Endodermal cell (in vitro differentiated cells): ENCODE measurements at places on chromosomes 16 and 17. TPM values are rescaled to one million over a fixed set of nuclear protein-coding genes. Genes with fewer than 3 reads are reported as not detected.

- DNase-seq, result no peak
- no peak overlapping the region for H3K4me3 ChIP-seq
- no peaks in the 10 kb centered on the region for H3K36me3 ChIP-seq
- H3K27ac ChIP-seq, result no peak overlapping the region
- peaks cover 54% of the 10 kb centered on the region for H3K27me3 ChIP-seq
Measured at GRCh38 chr16:79954921-79955705, 354.6 kb upstream of the MAF start.

GRCh38 chr17:64270885-64271284 lies 7.8 kb upstream of the TEX2 start:
- no peaks in the 10 kb centered on the region for H3K36me3 ChIP-seq
- H3K27me3 ChIP-seq, result peaks cover 28% of the 10 kb centered on the region
- no peaks in the 10 kb centered on the region for H3K4me1 ChIP-seq
- H3K4me3 ChIP-seq, result no peak overlapping the region
- DNase-seq, result no peak

GRCh38 chr17:41652461-41652970 lies 28.1 kb upstream of the KRT17 start:
- H3K27ac ChIP-seq, result no peak overlapping the region
- DNase-seq, result peak; percentile 46
- no peaks in the 10 kb centered on the region for H3K4me1 ChIP-seq

The LAT gene
- total RNA-seq, result 3.0 to 8.1 TPM (median 4.5 TPM) in 3 replicates

The WNT9B gene
- 0.27 and 0.33 TPM in 2 replicates for total RNA-seq

The HP gene
- 3.9 to 6.8 TPM (median 4.2 TPM) in 3 replicates for total RNA-seq

GRCh38 chr17:50640686-50641351 lies 6.1 kb downstream of the ABCC3 start:
- H3K36me3 ChIP-seq, result no peaks in the 10 kb centered on the region
- H3K27ac ChIP-seq, result no peak overlapping the region
- peaks cover 27% of the 10 kb centered on the region for H3K27me3 ChIP-seq

DNA sequence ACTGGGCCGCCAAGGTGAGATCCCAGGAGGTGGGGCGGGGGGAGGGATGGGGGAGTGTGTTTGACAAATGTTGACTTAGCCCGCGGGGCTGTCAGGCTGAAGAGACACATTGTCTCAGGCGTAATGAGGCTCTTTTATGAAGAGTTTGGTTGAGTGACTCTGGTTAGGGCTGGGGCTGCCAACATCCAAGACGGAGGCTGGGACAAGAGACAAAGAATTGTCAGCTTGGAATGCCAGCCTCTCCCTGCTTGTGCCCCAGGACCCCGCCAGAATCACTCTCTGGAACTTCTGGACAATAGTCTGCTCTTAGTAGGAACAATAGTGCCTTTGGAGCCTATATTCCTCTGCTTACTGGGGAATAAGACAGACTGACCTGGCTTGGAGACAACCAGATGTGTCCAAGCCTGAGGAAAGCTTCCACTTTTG lies 24.0 kb downstream of the PCTP start:
- peaks cover 9% of the 10 kb centered on the region for H3K4me1 ChIP-seq
- peak overlapping the region; percentile 84 for H3K27ac ChIP-seq
- DNase-seq, result peak; percentile 59
- H3K36me3 ChIP-seq, result peaks cover 93% of the 10 kb centered on the region
- H3K27me3 ChIP-seq, result no peaks in the 10 kb centered on the region

DNA sequence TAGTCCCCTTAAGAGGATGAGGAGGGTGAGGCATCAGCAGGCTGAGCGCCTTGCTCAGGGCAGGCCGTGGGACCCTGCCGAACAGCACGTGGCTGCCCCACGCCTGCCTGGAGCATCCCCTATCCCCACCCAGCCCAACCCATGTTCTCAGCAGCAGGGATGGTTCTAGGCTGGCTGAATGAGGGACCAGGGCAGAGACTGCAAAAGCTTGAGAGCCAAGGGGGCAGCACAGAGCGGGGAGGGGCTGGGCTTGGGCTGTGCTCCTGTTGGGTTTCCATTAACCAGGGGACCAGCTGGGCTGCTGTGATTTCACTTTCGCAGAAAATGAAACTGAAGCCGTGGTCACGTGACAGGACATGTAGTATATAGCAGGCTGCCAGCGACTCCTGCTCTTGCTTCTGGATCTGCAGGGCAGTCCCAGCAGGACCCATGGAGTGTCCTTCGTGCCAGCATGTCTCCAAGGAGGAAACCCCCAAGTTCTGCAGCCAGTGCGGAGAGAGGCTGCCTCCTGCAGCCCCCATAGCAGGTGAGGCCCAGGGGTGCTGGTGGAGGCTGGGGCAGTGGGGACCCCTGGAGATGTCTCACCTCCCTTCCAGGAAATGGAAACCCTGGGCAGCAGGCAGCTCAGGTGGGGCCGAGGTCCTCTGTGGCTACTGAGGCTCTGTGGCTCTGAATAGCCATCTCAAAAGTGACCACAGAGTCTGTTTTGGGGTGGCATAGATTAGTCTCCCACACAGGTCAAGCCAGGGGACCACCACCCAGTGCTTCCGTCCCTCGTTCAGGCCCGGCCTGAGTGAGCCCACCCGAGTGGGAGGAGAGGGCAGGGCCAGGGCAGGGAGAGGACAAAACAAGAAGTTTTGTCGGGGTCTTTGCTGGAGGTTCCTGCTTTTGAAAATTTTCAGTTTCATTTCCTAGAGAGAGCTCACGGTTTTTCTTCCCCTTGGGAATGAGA lies 2.9 kb downstream of the RNF213 start:
- H3K4me1 ChIP-seq, result peaks cover 12% of the 10 kb centered on the region
- H3K4me3 ChIP-seq, result no peak overlapping the region
- no peak overlapping the region for H3K27ac ChIP-seq
- H3K27me3 ChIP-seq, result no peaks in the 10 kb centered on the region

GRCh38 chr17:58120195-58120822 lies 27.9 kb upstream of the OR4D1 start:
- DNase-seq, result peak; percentile 92
- H3K27me3 ChIP-seq, result peaks cover 32% of the 10 kb centered on the region
- no peaks in the 10 kb centered on the region for H3K36me3 ChIP-seq
- no peaks in the 10 kb centered on the region for H3K4me1 ChIP-seq
- no peak overlapping the region for H3K27ac ChIP-seq

The ALOX15 gene
- 0.16 TPM in 1 of 3 replicates, not detected in the others for total RNA-seq

DNA sequence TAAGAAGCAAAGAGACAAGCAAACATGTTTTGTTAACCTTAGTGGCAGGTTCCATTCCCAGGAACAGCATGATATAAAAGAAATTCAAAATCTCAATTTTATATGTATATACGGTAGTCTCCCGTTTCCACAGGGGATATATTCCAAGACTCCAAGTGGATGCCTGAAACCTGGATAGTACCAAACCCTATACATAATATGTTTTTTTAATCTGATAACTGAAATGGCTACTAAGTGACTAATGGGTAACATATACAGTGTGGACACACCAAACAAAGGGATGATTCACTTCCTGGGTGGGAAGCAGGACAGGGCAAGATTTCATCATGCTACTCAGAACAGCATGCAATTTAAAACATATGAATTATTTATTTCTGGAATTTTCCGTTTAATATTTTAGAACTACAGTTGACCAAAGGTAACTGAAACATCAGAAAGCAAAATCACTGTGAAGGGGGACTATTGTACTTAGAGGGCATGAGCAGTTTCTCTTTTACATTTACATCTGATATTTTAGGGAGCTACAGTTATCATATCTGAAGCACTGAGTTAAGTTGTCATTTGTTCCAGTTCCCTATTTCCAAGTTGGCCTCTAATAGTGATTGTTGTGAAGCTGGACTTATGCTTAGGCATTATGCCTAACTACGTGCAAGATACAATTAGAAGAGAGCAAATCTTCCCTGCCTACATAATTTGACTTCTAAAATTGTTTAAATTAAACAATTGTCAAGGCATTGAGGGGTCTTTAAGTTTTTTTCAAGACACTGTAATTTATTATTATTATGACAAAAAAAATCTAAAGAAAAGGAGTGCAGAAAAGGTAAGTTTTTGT lies 34.1 kb upstream of the ABCA6 start:
- H3K4me3 ChIP-seq, result no peak overlapping the region
- H3K4me1 ChIP-seq, result no peaks in the 10 kb centered on the region
- no peak for DNase-seq

The YPEL2 gene
- 26.8 to 61.0 TPM (median 27.7 TPM) in 3 replicates for total RNA-seq

DNA sequence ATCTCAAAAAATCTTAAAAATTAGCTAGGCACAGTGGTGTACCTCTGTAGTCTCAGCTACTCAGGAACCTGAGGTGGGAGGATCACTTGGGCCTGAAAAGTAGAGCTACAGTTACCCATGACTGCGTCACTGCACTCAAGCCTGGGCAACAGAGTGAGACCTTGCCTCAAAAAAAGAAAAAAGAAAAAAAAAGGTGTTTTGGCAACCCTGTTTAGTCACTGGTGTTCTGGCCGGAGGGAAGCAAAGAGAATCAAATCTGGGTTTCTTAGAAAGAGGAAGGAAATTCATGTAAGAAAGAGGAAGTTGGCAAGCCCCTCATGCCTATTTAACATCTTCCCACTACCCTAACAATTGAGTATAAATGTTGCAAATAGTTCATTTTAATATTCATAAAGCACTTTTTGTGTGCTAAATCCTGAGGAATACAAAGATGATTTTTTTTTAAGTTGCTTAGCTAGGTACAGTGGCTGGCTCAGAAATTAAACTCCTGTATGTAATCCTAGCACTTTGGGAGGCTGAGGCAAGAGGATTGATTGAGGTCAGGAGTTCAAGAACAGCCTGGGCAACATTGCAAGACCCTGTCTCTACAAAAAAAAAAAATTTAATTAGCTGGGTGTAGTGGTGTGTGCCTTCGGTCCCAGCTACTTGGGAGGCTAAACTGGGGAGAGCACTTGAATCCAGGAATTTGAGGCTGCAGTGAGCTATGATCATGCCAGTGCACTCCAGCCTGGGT lies 6.5 kb upstream of the USP32 start:
- H3K4me1 ChIP-seq, result peaks cover 5% of the 10 kb centered on the region
- H3K27ac ChIP-seq, result no peak overlapping the region
- no peaks in the 10 kb centered on the region for H3K27me3 ChIP-seq
- no peaks in the 10 kb centered on the region for H3K36me3 ChIP-seq

DNA sequence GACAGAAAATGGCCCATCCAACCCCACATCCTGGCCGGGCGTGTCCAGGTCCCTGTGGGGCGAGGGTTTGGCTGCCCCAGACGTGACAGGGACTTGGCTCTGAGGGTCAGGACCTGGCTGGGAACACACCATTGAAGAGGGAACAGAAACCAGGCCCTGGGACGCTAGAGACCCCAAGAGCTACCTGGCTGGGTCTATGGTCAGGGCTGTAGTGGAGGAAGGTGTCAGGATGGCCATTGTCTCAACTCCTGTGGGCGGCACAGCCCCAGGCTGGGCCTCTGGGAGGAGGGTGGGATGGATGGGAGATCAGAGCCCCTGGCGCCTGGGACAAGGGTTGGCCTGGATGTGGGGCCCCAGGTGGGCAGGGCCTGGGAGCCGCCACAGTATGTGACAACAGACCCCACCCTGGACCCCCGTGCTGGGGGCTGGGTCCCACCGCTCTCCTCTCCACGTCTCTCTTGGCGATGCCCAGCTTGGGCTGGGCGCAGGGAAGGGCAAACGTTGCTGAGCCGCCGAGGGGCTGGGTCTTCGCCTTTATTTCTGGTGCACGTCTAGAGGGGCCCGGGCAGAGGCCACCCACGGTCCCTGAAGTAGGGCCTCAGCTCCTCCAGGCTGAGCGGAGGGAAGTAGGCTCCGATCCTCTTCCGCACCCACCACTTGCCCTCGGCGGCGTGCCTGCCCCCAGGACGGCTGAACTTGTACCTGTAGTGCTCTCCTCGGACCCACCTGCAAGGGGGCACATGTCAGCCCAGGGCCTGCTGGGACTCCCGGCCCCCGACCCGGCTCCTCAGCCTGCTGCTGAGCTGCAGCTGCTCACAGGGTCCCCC lies 53.7 kb upstream of the GNG13 start:
- H3K27me3 ChIP-seq, result no peaks in the 10 kb centered on the region
- DNase-seq, result no peak
- H3K36me3 ChIP-seq, result no peaks in the 10 kb centered on the region
- no peak overlapping the region for H3K27ac ChIP-seq

DNA sequence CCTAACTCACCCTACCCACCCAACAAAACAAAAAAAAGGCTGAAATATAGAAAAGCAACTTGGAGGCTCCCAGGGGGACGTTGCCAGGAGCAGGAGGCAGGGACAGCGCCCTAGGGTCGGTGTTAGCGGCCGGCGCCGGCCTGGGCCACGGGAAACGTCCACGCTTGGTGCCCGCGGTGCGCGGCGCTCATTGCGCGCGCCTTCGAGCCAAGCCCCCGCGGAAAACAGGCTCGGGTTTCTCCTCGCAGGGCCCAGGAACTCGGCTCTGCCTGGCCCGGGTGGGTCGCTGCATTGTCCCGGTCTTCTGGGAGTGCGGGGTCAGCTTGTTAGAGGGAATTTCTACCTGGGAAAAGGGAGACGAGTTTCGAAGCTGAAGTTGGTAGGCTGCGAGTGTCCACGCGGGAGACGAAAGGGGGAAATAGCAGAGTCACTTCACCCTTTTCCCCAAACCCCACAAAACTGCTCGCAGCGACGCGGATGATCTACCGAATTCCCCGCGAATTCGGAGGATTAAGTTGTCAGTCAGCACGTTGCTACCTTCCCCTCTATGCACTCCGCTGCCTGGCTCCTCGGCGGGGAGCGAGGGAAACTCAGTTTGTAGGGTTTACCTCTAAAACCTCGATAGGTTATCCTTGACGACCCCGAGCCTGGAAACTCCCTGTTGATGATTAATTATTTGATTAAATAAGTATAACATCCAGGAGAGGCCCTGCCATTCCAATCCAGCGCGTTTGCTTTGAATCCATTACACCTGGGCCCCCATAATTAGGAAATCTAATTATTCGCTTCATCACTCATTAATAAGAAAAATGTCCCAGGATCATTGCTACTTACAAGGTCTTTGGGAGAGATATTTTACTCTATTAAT lies 751 bp upstream of the FOXC2 start:
- no peaks in the 10 kb centered on the region for H3K36me3 ChIP-seq
- H3K4me1 ChIP-seq, result peaks cover 4% of the 10 kb centered on the region
- peak; percentile 76 for DNase-seq
- no peak overlapping the region for H3K27ac ChIP-seq
- peak overlapping the region; percentile 24 for H3K4me3 ChIP-seq

- no peak for DNase-seq
- no peaks in the 10 kb centered on the region for H3K4me1 ChIP-seq
- H3K27ac ChIP-seq, result no peak overlapping the region
- no peak overlapping the region for H3K4me3 ChIP-seq
Measured at GRCh38 chr16:2497695-2498484, 15.9 kb upstream of the ATP6V0C start.

DNA sequence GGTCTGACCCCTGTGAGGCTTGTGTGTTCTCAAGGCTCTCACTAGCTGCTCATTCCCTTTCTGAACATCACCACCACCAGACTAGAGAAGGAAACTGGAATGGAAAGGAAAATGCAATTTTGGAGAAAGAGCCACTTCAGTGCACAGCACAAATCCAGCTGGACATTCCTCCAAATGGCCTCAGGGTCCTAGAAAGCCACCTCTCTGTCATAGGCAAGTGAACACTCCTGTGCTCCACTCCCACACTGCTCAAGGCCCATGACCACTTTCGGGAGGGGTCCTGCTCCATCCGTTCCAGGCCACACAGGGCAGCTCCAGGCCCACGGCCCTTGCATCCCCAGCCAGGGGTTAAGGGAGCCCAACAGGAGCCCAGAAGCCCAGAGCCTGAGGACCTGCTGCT lies 2.6 kb downstream of the LRRC75A start:
- DNase-seq, result no peak
- H3K4me3 ChIP-seq, result no peak overlapping the region
- no peaks in the 10 kb centered on the region for H3K36me3 ChIP-seq
- H3K4me1 ChIP-seq, result peaks cover 12% of the 10 kb centered on the region
- H3K27me3 ChIP-seq, result peaks cover 38% of the 10 kb centered on the region
